CD8-positive, alpha-beta memory T cell (primary cell): ENCODE measurements at places on chromosomes 1 and 21. TPM values are rescaled to one million over a fixed set of nuclear protein-coding genes. Genes with fewer than 3 reads are reported as not detected.

Gene FAM72B
- 12.3 TPM for total RNA-seq

Gene COP1
- total RNA-seq, result 39.7 TPM

Gene RXRG
- not detected for total RNA-seq

Gene SH2D1B
- total RNA-seq, result not detected

Gene IFI44L
- 2.3 TPM for total RNA-seq

Gene IKBKE
- 18.4 TPM for total RNA-seq

Gene MORC3
- 19.6 TPM for total RNA-seq

- no peak for DNase-seq
Measured at GRCh38 chr1:50237056-50237455, 128.3 kb downstream of the ELAVL4 start.

GRCh38 chr1:37599940-37600339 lies 4.2 kb upstream of the GNL2 start:
- DNase-seq, result no peak

DNA sequence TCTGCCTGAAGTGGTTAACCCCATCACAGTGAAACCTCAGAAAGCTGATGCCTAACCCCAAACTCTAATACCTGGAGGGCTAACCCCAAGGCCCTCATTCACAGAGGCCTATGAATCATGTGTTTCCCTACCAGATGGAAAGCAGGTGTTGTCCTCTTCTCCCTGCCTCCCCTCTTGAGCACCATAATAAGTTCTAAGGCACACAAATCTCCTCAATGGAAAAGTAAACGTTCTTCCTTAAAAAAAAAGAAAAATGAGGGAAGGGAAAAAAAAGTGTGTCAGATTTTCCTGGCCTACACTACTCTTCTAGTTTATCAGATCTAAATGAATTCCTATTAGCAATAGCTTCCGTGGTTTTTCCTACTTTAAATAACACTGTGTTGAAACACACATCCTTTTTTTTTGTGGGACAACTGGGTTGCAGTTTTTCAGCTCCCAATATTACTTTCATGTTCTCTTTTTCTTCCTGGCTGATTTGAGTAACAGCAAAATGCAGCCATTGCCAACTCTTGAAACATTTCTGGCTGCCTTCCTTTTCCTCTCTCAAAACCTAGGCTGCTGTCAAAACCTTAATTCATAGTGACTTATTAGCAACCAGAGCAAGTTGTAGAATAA lies 43.2 kb downstream of the SLC44A3 start:
- no peak for DNase-seq

DNA sequence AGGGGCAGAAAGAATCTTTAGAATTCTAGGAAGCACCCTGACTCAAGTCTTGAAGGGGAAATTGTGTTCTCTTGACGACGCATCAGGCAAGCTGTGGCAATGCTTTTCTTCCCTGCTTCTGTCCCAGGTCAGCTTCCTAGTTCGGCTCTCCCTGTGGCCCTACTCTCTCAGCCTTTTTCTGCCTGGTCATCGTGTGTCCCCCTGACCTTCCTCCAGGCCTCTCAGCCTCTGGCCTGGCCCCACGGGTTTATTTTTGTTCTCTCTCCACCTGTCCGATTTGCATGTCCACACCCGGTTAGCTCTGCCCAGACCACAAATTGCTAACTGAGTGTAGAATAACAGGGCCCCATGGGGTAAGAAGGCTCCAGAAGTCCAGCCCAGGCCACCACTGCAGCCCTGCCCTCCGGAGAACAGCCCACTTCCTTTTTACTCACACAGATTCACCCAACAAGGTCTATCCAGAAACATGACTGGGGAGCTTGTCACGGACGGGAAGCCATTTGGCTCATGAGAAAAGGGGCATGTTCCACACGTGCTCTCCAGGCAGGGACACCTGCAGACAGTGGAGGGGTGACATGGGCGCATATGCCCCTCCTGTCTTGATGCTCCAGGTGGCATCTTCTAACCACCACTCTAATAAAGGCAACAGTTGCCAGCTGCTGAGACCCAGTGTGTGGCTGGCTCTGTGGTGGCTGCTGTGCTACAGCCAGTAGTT lies 9.8 kb downstream of the KCNN3 start:
- DNase-seq, result no peak

DNA sequence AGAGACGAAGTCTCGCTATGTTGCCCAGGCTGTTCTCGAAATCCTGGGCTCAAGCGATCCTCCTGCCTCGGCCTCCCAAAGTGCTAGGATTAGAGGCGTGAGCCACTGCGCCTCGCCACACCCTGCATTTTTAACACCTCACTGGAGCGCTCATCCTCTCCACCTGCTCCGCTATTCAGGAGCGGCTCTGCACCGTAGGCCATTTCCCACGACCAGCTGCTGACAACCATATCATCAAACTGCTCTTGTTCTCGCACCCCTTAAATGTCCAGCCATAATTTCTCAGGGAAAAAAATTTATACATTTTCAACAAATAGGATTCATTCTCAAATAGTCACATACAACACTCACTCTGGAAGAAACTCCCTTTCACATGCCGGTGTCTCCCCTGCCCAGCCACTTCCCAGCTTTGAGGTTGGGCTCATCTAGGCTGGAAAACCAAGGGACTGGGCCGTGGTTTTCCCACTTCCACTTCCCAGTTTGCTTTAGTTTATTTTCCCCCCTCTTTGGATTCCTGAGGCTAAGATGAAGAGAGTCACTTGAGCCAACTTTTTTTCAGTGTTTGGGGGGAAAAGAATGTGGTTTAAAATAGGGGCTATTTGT lies 639 bp upstream of the IPO9 start:
- no peak for DNase-seq

DNA sequence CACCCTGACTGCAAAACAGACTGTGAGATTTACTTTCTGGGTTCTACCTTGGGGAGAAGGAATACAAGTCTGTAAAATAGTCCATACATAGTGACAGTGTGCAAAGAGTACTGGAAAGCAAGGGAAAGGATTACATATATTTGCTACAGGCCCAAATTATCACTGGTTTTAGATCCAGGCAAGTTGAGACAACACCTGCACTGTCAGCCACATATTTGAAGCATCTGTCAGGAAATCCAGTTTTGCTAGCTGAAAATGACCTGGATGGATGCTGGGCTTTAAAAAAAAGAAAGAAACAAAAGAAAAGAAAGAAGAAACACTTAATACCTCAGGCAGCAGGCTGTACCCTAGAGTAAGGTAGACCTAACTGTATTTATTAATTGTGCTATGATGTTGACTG lies 23.9 kb upstream of the SPRR2G start:
- no peak for DNase-seq

DNA sequence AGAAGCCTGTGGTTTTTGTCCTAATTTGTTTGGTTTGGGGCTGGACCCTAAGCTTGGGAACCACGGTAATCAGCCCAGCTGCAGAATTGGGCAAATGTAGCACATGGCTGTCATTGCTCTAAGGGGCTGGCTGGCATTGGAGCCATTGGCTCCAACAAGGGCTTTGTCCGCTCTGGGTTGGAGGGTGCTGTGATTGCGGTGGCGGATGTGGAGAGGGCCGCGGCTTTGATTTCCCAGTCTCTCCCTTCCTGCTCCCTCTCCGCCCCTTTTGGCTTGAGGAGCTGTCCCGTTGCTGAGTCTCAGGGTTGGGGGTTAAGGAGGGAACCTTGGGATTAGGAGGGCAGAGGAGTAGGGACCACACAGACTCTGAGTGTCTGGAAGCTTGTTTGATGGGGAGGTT lies 91.7 kb upstream of the CD34 start:
- DNase-seq, result no peak

GRCh38 chr1:117828201-117828600 lies 101.2 kb downstream of the GDAP2 start:
- no peak for DNase-seq

DNA sequence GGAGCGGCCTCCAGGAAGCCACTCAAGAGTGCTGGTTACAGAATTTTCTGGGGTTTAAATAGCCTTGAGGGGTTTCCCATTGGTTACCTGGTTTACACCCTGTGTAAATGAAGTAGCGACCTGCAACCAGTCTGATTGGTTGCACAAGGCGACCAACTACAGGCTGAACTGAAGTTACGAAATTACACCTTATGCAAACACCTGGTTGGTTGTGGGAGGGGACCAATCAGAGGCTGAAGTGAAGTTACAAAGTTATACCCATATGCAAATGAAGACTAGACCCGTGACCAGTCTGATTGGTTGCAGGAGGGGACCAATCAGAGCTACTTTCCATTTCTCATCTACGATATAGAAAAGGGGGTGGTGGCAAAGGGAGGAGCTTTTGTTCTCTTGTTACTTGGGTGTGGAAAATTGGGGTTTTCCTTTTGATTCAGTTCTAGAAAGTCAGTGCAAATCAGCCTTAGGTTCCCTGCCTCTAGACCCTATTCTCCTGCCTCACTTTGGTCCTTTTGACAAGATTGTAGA lies 22.2 kb upstream of the C1orf174 start:
- peak; percentile 51 for DNase-seq

DNA sequence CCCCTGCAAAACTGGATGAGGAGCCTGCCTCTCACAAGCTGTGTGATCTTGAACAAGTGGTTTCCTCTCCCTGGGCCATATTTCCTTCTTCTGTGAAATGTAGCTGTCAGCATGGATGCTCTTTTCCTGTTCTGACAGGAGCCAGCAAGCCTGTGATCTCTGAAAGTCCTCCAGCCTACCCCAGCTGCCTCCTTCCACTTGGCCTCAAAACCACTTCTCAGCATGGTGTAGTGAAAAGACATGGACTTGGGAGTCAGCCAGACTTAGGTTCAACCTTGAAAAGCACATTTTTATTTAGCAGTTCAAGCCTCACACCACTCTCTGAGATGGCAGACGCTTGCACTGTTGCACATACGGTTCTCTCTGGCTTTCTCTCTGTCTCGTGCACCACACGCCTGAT lies 292.9 kb upstream of the DUSP10 start:
- no peak for DNase-seq

- DNase-seq, result no peak
Measured at GRCh38 chr1:61472876-61473275, 252.1 kb downstream of the TM2D1 start.

DNA sequence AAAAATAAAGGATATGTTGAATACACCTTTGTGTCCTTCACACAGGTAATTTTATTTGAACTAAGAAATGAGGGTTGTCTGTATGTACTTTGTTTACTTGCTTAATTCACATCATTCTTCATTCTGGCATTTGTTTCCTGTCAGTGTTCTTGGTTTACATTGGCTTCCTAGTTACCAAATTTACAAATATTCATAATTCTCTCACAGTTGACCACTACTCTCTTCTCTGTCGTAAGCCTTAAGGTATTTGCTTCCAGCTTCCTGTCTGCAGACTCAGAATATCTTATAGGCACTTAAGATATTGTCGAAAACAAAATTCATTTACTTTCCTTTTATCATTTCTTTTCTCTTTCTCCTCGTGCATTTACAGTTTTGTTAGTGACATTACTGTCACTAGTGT lies 15.9 kb downstream of the RNPC3 start:
- no peak for DNase-seq

DNA sequence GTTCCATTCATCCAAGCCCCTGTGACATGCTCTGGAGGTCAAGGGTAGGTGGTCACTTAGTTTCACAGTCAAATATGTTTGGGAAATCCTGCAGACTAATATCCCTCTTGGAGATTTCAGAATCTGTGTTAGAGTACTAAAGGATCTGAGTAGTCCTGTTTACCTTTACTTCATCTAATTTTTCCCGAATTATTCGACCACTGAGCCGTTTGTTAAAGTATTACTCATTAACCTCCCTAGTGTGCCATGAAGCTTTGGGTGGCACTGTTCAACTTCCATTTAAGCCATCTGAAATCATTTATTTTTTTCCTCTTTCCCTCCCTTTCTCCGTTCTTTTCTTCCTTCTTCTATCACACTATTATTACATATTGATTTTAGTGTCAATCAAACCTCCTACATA lies 109.9 kb downstream of the NGF start:
- no peak for DNase-seq

- no peak for DNase-seq
Measured at GRCh38 chr1:114274621-114275317, 121.1 kb upstream of the SYT6 start.

DNA sequence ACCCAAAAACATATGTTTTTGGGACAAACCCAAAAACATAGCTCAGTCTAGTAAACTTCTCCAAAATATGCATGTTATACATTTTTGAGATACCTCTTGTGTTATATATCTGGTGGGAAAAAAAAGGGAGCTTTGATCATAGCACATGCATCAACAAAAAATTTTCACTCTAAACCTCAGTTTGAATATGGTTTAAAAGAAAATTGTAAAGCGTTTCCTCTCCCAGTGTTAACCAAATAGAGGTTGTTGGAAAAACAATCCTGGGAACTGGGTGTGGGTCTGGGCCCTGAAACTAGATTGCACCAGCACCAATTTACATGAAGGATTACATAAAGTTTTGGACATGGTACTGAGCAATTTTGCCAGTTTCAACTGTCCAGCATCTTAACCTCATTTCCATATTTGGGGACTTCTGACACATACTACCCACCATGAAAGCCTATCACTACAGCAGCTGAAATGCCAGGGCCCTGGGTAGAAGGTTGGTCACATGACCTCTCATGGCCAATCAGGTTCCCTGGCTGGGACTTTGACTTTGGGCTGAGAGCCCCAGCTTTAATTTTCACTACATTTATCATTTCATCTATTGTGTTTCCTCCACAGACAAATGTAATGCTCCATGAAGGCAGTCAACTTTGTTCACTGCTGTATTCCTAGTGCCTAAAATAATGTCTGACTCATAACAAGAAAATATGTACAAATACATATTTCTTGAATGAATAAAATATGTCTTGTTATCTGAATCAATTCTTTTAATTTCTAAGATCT lies 150.7 kb downstream of the SETD4 start:
- no peak for DNase-seq

DNA sequence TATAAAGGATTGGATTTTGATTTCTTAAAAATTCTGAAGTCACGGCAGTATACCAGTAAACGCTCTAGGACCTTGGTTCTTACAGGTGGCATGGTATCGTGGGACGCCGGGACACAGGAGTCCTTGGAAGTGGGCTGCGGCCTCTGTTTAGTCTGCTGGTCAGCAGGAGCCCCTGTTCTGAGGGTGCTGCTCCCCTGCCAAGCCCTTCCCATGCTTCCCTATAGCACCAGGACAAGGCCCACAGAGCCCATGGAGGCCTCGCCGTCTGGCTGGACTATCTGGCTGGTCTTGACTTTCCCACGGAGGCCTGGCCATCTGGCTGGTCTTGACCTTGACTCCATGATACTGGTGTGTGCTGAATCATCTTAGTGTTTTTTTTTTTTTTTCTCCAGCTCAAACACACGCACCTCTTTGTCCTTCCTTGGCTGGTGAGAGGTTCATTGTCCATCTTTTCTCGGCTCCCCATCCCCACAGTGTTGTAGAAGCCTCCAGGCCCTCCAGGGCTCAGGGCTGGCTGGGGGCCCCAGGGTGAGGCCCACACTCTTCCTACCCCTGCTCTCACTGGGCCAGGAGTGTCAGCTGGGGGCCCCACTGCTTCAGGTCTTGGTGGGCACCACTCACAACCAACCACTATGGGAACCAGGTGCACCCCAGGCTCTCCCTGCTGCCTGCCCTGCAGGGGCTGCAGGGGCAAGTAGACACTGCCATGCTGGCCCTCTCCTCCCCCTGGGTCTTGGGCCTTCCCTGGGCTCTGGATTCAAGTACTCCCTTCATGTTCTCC lies 16.5 kb upstream of the TTC34 start:
- DNase-seq, result no peak
